Left ventricle myocardium superior (tissue), 1 donor: ENCODE measurements at places on chromosomes 16 and 17. TPM values are rescaled to one million over a fixed set of nuclear protein-coding genes. Genes with fewer than 3 reads are reported as not detected.

- DNase-seq: peak; percentile 89
Observed at GRCh38 chr16:88558457-88559442, 11.5 kb upstream of the ZC3H18 start.

DNA sequence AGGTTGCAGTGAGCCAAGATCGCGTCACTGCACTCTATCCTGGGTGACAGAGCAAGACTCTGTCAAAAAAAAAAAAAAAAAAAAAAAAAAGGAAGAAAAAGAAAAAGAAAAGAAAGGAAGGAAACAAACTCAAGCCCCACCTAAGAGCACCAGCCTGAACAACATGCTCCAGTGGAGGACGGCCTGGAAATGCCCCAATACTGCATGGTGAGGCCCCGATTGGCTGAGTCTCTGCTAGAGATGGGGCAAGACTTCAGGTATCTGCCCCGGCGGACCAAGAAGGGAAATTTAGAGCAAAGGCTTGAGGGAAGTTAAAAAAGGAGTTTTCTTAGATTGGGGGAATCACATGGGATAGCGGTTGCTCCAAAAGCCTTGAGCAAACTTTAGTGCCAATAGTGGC, 10.4 kb upstream of the ZNF652 start:
- no peak for DNase-seq

The NAA60 gene
- 48.6 TPM for total RNA-seq

The TMEM88 gene
- total RNA-seq: 32.6 TPM

- peak; percentile 52 for DNase-seq
Observed at GRCh38 chr17:80362428-80363119, 52.4 kb upstream of the ENDOV start.

GRCh38 chr17:15469260-15469659, 1.8 kb upstream of the CDRT4 start:
- DNase-seq: peak; percentile 68

GRCh38 chr16:9661336-9662017, 520.8 kb downstream of the GRIN2A start:
- no peak for DNase-seq

DNA sequence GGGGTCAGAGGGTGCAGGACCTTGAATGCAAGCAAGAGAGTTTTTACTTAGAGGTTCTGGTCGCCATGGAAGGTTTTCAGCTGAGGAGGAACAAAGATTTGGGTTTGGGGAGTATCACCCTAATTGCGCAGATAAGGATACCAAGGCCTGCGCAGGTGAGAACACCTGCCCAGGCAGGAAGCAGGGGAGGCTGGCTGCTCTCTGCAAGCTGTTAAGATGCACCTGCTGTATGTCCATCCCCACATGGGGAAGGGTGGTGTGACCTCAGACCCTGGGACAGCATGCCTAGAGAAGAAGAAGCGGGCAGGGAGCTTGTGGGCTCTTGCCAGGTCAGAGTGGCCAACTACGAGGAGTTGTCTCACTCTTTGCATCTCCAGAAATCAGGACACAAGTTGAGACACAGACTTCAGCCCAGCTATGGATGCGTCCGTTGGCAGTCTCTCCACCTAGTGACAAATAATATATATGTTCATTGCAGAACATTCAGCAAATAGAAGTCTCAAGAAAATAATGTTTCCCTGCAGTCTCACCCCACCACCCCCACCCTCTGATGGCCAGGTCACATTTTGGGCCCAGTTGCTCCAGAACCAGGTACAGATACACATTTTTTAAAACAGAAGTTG, 77.7 kb downstream of the SREBF1 start:
- DNase-seq: no peak
